D341Med (cell line): ENCODE measurements at places on chromosomes 5 and 9.

- no peak for DNase-seq
These were observed 77.8 kb downstream of the SECISBP2 start for GRCh38 chr9:89395931-89396710.

DNA sequence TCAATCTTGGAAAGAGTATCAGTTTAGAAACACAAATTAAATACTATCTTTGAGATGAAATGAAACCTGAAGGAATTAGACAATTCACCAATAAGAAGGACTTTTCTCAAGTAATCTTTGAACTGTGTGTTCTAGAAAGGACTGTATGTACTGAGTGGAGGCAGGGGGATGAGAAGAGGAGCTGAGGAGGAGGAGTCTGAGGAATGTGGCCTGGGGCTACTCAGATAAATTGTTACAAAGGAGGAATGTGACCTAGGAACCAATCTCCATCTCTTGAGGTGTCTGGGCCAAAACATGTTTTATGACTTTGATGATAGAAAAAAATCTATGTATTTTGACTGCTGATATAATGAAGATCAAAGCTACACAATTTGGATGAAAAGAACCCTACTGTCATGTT lies 124.3 kb upstream of the ANKRD55 start:
- no peak for DNase-seq

DNA sequence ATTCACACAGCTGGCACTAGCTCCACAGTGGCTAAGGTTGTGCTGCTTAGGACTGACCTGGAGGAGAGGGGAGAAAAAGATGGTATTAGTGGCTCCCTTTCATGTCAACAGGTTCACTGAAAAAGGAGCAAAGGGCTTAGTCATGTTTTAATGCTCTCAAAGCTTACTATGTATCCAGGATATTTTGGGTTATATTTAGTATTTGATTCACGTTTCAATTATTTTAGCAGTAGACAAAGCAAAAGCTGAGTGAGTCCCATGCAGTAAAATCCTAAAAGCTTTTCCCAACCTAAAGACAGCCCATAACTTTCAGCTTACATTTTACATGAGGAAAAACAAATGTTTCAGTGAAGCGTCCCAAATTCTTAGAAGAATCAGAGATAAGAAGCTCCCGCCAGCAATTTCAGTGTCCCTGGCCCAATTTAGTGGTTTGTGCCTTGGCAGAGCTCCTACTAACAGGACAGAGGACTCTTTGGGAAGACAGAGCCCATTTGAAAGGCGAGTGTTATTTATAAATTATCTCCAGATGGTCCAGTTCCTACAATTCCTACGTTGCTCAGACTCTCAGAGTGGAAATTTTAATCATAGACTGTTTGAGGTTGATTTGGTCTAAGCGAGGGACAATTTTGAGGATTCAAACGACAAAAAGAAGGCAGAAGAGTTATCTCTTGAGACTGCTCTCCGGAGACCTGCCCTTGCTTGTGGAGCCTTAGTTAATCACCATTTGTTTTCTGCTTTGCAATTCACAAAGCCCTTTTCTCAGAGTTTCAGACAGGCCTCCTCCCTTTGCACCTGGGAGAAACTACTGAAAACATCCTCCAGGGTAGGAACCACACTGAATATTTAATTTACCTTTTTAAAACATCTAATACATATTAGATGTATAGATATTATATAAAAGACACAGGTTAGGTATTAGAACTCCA lies 225.0 kb upstream of the ANKRD55 start:
- DNase-seq = no peak

DNA sequence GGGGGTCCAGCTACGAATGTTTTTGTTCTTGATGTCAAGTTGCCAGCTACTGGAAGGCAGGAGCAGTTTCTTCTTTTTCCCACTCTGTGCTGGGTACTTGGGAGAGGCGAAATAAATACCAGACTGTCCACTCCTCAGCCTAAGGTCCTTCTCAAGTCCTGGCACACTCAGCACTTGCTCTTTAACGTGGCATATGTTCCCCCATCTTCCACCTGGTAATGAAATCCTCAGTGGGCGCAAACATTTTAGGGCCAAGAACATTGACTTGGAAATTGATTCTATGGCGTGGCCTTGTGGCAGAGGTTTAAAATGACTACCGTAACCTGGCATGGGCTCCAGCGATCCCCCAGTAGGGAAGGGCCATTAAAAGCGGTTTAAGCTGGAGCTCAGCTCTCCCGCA lies 51.1 kb upstream of the UBTD2 start:
- DNase-seq = no peak
